ENCODE measurements at places on chromosomes 6 and 20.

DNA sequence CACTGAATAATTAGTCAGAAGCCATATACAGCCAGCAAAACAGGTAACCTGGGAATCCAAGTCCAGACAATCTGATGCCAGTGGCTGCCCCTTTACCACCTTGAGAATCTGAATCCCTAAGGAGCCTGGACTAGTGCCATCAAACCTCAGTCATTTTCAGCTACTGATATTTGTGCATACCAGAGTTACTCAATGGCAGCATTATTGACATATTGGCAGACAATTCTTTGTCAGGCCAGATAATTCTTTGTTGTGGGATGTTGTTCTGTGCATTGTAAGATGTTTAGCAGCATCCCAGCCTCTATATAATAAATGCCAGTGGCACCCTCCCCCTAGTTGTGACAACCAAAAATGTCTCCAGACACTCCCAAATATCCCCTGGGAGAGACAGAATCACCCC, 3.2 kb upstream of the EIF2S2 start:
- no peak for DNase-seq

- no peak for DNase-seq
Observed at GRCh38 chr6:15595461-15596173, 67.2 kb downstream of the DTNBP1 start.

DNA sequence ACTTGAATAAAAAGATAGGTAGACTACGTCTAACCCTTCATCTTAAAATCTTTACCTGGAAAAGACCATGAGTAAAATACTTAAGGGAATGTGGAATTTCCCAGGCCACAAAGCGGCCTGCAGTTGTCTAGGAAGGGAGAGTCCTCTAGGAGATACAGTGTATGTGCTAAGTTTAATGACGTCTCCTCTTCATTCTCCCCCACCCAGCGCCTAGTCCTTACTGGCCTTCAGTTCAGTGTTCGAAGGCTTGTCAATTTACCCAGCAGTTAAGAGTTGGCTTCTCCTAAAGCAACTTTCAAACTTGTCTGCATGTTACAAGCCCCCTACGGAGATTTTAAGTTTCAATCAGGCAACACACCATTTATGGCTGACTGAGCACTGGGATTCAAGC, 35.2 kb downstream of the HFE start:
- no peak for DNase-seq

GRCh38 chr6:16783509-16783908, 22.2 kb upstream of the ATXN1 start:
- no peak for DNase-seq

DNA sequence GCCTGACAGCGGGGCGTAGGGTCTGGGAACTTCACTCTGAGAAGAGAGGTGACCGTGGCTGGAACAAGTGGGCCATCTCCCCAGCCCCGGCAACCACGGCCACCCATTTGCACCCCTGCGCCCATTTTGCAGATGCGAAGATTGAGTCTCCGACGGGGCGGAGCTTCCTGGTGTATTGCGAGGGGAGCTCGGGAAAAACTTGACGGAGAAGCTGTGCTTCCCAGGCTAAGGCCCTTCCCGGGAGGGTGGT, 653 bp downstream of the ZNF335 start:
- DNase-seq = no peak

GRCh38 chr6:27091661-27092315, 155.7 kb upstream of the PRSS16 start:
- DNase-seq = no peak

DNA sequence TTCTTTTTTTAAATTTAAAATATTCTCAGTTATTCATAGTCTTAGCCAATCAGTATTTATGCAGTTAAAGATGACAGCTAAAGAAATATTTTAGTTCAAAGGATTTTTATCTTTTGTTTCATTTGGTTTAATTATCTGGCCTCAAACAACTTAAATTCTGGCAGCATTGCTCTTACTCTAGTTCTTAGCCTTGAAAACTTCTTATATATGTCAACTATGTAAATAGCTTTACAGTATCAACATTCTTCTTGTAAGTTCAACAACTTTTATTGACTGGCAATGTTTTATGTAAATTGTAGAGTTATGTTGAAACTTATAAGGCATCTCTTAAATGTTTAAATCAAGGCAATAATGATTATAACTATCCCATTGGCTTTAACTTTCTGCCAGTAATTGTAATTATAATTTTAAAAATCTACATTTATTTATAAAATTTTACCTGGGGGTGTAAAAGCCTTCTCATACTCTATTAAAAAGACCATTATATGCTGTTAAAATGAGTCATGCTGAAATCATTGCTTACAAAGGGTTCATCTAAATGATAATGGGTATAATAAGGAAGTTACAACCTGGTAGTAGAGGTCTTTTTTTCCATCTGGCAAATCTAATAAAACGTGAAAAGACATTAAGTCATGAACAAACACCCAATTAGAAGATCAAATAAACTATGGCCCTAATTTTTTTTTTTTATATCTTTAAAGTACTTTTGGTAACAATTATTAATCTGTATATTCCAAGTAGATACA, 45.8 kb upstream of the FAM184A start:
- DNase-seq = no peak

DNA sequence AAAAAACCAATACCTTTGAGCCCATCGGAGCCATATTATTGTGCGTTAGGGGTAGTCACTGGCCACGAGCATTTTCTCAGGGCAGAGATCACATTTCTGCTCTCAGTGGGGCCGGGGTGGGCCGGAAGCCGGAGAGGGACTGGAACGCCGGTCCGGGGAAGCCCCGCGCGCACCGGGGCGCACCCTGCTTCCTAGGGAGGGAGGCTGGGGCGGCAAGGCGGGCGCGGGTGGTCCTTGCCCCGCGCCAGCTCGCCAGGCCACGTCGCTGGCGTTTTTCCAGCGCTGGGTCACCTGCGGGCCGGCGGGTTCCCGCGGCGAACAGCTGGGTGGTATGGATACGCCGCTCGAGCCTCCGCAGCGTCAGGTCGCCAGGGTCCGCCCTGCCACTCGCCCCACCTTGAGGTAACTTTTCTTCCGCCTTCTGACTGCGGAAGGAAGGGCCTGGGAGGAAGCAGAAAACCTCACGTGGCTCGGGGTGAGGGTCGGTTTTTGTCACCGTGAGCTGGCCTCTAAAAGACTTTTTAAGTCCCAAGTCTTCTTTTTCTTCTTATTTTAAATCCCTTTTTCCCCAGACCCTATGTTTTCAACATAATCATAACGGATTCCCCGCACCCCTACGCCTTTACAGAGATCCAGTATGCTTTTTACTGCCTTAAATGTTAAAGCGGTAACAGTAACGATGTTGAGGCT, 2.7 kb upstream of the EEF1A1 start:
- peak; percentile 77 for DNase-seq

DNA sequence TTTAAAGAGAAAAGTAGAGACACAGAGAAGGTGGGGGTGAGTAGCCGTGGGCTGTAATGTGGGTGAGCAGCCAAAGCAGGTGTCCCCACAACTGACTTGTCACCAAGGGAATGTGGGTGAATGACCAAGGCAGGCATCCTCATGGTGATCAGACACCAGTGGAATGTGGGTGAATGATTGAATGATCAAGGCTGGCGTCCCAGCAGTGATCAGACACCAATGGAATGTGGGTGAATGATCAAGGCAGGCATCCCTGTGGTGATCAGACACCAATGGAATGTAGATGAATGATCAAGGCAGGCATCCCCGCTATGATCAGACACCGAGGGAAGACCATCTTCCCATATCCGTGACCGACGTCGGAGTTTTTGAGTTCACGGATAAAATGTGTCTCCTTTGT, 49.8 kb upstream of the OR14J1 start:
- DNase-seq = no peak

DNA sequence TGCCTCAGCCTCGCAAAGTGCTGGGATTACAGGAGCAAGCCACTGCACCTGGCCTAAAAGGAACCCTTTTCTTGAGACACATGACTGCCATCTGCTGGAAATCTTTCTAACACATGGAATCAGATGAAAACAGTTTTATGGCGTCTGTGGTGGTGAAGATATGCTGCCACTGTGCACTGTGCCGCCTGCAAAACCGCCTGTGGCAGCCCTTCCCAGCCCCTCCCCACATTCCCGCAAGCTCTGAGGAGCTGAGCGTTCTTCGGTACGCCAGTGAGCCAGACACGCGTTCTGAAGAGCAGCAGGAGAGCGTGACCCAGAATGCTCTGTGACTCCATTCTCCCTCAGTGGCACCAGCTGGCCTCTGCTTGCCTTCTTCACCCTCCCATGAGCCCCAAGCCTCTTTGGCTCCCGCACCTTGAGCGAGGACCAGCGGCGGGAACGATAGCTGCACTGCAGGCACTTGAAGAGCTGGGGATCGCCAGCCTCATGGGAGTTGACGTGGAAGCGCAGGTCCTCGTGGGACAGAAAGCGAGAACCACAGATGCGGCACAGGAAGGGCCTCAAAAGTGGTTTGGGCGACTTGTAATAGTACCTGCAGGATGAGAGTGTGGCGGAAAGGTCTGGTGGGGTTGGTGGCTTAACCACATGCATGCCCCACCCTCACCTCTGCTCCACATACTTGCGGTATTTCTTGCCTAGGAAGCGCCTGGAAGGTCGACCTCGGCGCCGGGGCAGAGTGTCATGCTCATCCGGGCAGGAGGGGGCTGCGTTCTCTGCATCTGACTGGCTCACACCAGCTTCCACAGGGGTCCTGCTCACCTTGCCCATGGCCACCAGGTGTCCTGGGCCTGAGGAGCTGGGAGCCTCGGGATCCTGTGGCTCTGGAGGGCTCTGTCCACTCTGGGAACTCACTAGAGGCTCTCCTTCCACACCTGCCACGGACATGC, 8.7 kb downstream of the ZNF335 start:
- DNase-seq = no peak

- no peak for DNase-seq
Observed at GRCh38 chr6:36510365-36510764, 36.9 kb downstream of the STK38 start.

DNA sequence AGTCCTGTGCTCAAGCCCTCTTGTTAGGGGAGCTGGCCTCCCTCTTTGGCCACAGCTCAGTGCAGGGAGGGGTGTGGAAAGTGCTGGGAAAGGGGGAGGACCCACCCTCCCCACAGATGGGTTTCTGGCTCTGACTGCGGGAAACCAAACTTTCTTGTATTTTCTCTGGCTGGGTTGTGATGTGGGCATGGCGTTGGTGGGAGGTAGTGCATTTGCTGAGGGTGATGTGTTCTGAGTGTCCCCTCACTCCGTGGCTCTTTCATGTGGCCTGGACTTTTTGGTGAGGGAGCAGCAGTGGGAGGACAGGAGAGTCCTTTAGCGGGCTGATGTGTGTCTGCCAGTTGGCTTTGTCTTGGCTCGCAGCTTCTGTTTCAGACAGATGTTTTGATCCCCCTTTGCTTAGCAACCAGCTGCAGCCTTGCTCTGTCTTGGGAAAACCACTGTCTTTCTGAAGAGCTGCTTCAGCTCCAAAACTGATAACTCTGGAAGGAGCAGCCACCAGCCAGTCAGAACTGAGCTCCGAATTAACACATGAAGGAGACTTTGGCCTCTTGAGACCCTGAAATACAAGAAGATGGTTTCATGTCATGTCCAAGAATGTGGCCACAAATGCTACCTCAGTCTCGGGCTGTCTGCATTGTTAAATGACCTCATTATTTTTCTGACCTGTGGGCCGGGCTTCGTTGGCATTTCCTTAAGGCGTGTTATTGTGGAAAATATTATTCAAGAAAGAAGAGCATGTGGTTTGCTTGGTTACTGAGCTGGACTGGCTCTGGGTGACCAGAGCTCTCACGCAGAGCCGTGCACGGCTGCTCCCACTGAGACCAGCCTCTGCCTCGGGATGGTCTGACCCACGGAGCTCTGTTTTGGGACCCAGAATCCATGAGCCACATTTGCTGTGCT, 21.5 kb downstream of the SYNJ2 start:
- no peak for DNase-seq

- no peak for DNase-seq
Observed at GRCh38 chr6:67914419-67914818, 720.7 kb upstream of the ADGRB3 start.

- no peak for DNase-seq
Observed at GRCh38 chr6:168124921-168125320, 45.9 kb upstream of the FRMD1 start.

DNA sequence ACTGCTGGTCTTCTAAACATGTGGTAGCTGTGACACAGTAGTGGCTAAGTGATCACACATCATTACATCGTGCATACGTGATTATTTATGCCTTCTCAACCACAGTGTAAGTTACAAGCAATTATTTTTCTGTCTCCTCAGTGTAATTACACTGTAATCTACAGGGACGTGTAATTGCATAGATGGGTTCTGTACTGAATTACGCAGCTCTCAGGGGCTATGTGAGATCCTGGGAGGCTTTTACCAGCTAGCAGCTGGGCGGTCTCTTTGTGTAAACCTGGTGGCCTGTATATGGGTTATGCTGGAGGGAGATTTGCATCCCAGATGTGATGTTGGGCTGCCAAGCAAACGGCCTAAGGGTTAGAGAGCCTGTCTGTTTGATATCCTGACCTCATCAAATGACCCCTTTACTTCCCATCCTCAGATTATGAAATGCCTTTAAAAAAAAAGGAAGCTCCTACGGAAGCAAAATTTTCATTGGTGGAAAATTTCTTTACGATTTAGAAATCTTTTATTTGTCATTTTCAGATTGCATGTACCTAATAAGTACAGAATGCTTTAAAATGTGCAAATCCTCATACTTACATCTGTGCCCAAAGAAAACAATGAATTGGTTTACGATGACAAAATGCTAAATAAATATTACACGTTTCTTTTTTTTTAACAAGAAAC, 402.8 kb upstream of the JAG1 start:
- no peak for DNase-seq

DNA sequence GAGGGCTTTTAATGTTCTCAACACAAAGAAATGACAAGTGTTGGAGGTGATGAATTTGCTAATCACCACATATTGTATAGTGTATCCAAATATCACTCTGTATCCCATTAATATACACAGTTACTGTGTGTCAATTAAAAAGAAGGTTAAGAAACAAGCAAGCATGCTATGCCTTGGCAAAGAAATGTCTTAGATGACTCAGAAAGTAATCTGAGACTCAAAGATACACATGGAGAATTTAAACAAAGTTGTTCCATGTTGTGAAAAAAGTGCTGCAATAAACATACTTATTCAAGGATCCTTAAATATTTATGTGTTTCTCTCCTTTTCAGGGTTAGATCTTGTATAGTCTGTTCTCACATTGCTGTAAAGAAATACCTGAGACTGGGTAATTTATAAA, 300.9 kb downstream of the DHX35 start:
- DNase-seq = no peak

GRCh38 chr6:105824732-105825131, 261.4 kb upstream of the PRDM1 start:
- no peak for DNase-seq

DNA sequence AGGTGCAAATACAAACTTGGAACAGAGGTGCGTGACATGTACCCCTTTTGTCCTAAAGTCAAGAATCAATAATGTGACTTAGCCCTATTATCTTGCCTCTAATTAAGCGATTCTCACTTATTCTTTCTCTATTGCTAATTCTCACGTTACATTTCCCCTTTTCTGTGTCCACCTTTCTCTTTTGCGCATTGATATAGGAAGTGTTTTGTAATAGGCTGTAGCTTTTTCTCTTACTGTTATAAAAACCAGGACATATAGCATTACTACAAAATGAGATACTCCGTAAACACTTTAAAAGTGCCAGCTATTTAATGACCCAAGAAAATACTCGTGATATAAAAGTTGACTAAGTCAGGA, 669 bp upstream of the TMEM30A start:
- no peak for DNase-seq

- no peak for DNase-seq
Observed at GRCh38 chr20:17759449-17759848, 59.7 kb downstream of the BANF2 start.

- no peak for DNase-seq
Observed at GRCh38 chr20:21113697-21114096, 7.5 kb upstream of the LINC00237 start.
